ENCODE measurements at places on chromosomes 13 and 19.

GRCh38 chr13:98041081-98041820, 87.8 kb downstream of the IPO5 start:
- no peak for DNase-seq

GRCh38 chr13:94212196-94212595, 267.3 kb downstream of the DCT start:
- DNase-seq: no peak

DNA sequence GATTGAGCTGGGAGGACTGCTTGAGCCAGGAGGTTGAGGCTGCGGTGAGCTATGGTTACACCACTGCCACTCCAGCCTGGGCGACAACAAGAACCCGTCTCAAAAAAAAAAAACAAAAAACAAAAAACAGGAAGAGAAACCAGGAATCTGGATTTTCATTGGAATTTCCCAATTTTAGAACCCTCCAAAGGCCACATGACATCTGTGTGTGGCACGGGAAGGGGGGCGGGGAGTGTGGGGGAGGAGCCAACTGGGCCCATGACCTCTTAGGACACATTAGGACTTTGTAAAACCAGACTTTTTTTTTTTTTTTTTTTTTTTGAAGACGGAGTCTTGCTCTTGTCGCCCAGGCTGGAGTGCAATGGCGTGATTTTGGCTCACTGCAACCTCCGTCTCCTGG, 21.2 kb upstream of the MYDGF start:
- no peak for DNase-seq

DNA sequence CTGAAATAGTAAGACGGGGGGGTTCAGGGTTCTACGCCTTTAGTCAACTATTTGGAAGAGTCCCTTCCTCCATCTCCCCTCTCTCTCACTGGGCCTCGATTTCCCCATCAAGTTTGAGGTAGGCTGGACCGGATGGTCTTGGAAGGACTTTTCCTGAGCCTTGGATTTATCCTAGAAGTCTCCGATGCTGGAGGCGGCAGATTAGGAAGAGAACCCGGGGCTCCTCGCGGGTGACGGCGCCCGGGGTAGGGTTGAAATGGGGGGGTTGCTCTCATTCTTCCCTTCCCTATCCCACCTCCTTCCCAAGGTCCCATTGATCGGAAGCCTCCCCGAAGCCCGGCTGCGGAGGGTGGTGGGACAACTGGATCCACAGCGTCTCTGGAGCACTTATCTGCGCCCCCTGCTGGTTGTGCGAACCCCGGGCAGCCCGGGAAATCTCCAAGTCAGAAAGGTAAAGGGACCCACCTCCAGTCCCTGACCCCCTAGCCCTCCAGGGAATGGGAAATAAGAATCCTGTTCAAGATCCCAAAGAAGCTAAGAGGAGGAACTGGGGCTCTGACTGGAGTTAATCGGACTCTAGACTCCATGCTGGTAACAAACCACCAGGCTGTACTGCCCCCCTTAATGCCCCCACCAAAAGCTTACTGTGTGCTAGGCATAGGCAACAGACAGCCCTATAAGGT, 781 bp downstream of the QPCTL start:
- peak; percentile 85 for DNase-seq

GRCh38 chr19:30001791-30002190, 59.8 kb downstream of the URI1 start:
- DNase-seq: no peak

GRCh38 chr19:58586133-58586765, 13.1 kb upstream of the MZF1 start:
- peak; percentile 37 for DNase-seq

DNA sequence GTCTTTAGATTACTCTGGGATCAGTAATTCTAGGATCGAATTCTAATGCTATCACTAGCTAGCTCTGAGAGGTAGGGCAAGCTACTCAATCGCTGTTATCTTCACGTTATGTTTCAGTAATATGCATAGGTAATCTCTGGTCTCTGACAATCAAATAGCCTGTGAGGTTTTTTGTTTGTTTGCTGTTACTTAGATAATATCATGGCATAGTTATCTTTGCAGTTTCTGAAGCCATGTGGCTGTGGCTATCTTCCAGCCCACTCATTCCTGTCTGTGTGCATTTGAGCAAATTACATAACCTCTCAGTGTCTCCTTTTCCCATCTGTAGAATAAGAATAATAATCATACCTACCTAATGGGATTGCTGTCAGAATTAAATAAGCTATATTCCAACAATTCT, 330.2 kb downstream of the PCDH9 start:
- peak; percentile 69 for DNase-seq

DNA sequence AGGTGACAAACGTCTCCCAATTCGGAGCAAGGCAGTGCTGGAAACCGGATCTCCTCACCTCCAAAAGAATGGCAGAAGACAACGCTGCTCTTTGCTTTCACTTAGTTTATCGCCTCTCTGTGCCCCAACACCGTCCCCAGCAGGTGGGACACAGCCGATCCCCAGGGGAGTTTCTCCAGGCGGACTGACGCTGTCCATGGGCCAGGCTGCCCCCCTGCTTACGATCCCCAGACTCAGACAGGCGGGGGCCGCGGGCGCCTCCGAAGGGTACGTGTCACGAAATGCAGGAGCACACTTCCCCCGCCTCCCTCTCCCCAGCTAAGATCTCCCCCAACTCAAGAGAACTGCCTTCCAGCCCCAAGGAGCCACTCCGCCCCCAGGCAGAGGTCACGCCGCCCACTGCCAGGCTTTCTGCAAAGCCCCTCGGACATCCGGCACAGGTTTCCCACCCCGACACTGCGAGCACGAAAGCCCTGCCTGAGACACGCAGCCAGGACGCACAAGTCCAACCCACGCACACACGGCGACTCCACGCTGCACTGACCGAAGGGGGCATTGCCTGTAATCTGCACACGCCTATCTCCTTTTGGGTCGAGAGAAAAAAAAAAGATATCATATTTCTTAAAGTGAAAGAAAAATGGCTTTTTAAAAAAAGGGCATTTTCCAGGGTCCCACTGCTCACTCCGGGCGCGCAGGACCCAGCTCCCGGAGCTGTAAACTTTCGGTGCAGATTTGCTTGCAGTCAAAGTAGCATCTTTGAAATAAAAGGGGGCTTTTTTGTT, 2.0 kb downstream of the SPRY2 start:
- peak; percentile 86 for DNase-seq

- DNase-seq: no peak
These were observed 33.2 kb upstream of the PEPD start for GRCh38 chr19:33554821-33555220.

DNA sequence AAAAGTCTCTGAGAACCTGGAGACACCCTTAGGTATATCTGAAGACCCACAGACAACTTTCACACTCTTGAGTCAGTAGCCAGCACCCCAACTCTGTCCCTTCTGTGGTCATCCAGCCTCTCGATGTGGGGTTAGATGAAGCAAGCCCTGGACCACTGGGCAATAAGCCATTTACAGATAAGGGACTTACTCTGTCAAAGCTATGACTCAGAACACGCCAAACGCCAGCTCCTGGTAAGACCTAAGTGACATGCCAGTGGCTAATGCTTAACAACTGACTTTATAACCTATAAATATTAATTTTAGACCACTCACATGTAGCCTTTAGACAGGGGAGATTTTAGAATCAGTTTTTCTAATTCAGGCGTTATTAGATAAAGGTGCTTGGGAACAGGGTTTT, 85.7 kb downstream of the SHISA2 start:
- DNase-seq: no peak

DNA sequence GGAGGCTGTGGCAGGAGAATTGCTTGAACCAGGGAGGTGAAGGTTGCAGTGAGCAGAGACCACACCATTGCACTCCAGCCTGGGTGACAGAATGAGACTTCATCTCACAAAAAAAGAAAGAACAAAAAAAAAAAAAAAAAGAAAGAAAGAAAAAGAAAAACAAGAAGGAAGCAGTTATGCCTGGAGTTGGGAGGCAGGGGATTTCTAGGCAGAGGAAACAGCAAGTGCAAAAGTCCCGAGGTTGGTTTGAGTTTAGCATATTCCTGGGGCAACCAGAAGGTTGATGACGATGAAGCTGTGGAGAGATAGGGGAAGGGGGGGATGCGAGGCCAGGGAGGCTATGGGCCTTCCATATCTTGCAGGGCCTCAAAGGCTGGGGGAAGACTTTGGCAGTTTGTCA, 11.5 kb upstream of the EML2 start:
- DNase-seq: no peak

- no peak for DNase-seq
These were observed 2.1 kb upstream of the GRWD1 start for GRCh38 chr19:48443731-48444128.

GRCh38 chr13:98910501-98910951, 67.3 kb downstream of the DOCK9 start:
- DNase-seq: peak; percentile 67

- no peak for DNase-seq
These were observed 2.9 kb upstream of the ATP11A start for GRCh38 chr13:112686987-112687386.

GRCh38 chr13:38670627-38671026, 16.2 kb upstream of the FREM2 start:
- peak; percentile 69 for DNase-seq

GRCh38 chr19:28424077-28424476, 788.9 kb downstream of the UQCRFS1 start:
- DNase-seq: peak; percentile 97

DNA sequence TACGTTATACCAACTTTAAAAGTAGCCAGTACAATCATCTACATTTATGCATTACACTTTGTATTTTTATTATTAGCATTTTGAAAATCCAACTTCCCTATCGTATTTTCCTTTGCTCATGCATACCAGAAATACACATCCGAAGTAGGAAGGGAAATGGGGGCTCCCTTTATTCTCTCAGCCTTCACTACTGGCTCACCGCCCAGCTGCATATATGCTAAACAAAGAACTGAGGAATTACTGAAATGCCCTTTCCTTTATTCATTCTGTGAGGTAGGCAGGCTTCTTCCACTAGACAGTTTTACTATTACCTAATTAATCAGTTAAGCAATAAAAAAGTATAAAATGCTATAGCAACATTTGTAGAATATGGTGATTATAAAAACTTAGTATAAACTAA, 291.6 kb downstream of the KLF12 start:
- no peak for DNase-seq

- no peak for DNase-seq
These were observed 106.8 kb downstream of the DHRS12 start for GRCh38 chr13:51697181-51697580.

GRCh38 chr19:48102870-48103751, 7.5 kb downstream of the PLA2G4C start:
- DNase-seq: peak; percentile 74

- no peak for DNase-seq
These were observed 16.8 kb upstream of the TM9SF2 start for GRCh38 chr13:99484473-99484872.

DNA sequence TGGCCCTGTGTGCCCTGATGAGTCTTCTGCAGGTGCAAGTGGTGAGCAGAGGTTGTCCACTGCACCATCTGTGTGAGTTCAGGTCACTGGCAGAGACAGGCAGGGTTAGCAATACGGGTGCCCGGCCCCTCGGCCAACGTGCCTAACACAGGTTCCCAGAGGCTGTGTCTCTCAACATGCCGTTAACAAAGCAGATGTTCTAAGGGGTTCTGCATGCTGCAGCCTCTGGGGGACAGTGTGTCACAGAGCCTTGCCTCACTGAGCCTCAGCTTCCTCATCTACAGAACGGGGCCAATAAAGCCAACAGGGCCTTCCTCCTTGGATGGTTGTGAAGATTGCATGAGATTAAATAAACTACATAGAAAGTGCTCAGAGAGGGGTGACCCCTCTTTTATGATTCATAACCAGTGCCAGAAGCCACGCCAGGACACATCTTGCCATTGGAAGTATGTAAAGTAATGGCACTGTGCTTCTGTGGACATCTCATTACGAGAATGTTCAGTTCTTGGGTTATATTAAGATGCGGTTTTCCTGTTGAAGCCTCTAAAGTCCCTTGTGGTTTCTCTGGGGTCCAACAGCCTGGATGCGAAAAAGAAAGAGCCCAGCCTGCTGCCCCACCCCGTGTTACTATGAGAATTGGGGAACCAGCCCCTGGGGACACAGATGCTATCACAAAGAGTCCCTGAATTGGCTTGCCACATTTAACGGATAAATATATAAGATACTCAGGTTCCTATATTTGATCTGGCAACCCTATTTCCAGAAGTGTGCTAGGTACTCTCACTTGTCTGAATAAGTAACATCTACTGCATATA, 11.2 kb upstream of the ARHGEF18 start:
- no peak for DNase-seq

GRCh38 chr19:51122112-51122981, 2.4 kb upstream of the SIGLEC9 start:
- DNase-seq: no peak

GRCh38 chr13:110597041-110597689, 18.2 kb upstream of the NAXD start:
- no peak for DNase-seq

DNA sequence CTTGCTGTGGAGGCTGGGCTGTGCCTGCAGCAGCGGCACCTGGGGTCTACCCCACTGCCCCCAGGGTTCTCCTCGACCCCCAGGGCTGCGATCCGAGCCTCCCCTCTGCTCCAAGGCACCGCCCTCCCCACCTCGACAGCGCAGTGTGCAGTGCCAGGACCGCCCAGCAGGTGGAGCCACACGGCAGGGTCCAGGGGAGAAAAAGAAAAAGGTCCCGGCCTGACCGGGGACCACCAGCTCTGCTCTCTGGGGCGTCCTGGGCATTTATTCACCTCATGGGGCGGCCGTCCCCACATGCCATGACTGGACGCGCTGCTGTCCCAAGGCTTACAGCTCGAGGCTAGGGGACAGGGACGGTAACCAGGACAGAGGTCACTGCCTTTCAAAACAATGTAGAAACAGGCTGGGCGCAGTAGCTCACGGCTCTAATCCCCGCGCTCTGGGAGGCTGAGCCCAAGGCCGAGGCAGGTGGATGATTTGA, 10.6 kb downstream of the REXO1 start:
- peak; percentile 58 for DNase-seq

DNA sequence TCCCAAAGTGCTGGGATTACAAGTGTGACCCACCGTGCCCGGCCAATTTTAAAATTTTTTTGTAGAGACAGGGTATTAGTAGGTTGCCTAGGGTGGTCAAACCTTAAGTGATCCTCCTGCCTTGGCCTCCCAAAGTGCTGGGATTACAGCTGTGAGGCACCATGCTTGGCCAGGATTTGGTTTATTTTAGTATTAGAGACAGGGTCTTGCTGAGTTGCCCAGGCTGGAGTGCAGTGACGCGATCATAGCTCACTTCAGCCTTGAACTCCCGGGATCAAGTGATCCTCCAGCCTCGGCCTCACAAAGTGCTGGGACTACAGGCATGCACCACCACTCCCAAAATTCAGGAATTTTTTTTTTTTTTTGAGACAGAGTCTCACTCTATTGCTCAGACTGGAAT, 5.4 kb upstream of the ZNF414 start:
- no peak for DNase-seq

DNA sequence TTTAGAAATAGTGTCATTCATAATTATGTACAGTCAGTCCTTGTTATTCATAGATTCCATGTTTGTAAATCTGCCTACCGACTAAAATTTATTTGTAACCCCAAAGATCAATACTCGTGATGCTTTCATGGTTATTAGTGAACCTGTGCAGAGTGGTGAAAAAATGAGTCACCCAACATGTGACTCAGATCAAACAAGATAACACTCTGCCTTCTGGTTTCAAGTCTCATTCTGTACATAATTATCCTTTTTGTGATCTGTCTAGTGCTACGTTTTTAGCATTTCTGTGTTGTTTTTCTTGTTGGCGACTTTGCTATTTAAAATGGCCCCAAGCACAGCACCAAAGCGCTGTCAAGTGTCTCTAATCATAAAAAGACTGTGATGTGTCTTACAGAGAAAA, 274.7 kb downstream of the SUCLA2 start:
- DNase-seq: no peak

Measured in mesendoderm (in vitro differentiated cells).